Small intestine (tissue), 16 donors: ENCODE measurements at places on chromosomes 5 and 9. TPM values are rescaled to one million over a fixed set of nuclear protein-coding genes. Genes with fewer than 3 reads are reported as not detected.

Gene TERT
- 1.4 TPM for polyA plus RNA-seq

Gene RASEF
- 14.6 TPM for polyA plus RNA-seq

Gene CAMK4
- 2.4 TPM for polyA plus RNA-seq

- H3K27me3 ChIP-seq: peaks cover 4% of the 10 kb centered on the region
- H3K4me3 ChIP-seq: no peak overlapping the region
- no peaks in the 10 kb centered on the region for H3K4me1 ChIP-seq
- H3K36me3 ChIP-seq: no peaks in the 10 kb centered on the region
- H3K27ac ChIP-seq: no peak overlapping the region
- no peak for DNase-seq
Measured at GRCh38 chr5:169668732-169669131, 31.7 kb downstream of the DOCK2 start.

DNA sequence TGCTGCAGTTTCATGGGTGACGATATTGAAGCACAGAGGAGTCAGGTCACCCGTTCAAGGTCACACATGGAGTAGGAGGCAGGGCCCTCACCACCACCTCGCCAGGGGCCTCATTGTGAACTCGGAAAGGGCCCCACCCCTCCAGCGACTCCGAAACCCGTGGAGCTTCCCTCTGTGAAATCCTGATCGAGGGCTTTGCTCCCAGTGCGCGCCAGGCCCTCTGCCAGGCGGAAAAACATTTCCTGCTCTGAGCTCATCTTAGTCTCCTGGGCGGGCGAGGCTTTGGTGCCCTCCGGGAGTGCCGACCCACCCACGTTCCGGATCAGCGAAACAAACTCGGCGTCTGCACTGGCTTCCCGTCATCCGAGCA lies 75.0 kb upstream of the FCN1 start:
- no peak overlapping the region for H3K4me3 ChIP-seq
- H3K36me3 ChIP-seq: no peaks in the 10 kb centered on the region
- no peaks in the 10 kb centered on the region for H3K4me1 ChIP-seq
- no peak overlapping the region for H3K27ac ChIP-seq
- DNase-seq: no peak

DNA sequence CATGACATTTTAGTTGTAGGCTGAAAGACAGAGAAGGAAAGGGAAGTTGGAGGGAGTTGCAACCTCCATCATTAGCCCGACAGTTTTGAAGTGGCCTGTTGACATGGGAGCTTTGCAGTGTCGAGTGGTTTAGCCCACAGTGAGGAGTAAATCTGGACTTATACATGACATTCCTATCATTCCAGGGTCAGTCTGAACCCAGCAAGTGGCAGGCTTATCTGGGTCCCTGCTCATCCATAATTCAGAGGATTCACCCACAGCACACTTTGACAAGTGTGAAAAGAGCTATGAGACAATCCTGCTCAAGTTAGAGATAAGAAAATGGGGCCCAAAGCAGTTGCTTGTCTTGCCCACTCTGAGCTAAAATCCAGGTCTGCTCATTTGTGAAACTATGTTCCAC lies 8.4 kb upstream of the TNC start:
- DNase-seq: no peak
- H3K4me1 ChIP-seq: no peaks in the 10 kb centered on the region
- H3K36me3 ChIP-seq: no peaks in the 10 kb centered on the region

Gene RANBP17
- polyA plus RNA-seq: 0.81 TPM

Gene RAI14
- 9.2 TPM for polyA plus RNA-seq

DNA sequence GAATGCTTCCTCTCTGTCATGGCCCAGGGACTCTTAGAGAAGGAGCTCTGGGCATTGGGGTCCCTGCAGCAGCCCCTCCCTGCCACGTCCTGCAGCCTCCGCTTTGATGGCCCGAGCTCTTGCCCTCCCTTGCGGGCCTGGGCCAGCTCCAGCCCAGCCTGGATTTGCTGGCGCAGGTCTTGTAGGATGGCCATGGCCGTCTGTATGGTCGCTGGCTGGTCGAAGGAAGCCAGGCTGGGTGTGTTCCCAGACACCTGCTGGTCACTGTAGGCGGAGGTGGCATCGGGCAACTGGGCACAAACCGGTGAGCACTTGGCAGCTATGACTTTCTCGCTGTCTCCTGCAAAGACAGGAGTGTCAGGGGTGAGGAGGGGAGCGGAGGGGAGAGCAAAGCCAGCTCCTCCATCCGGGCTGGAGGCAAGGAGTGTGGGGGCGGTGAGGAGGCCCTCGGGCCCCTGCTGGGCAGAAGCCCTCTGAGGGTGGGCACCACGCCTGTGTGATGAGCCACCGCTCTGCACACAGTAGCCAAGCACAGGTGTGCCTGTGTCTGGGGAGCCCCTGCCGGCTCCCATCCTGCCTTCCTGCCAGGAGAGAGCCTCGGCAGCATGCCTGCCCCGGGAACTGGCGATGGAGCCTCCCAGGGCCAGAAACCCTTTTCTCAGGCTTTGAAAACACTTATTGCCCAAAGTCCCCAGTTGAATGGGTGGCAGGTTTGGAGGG lies 12.4 kb downstream of the CCDC187 start:
- no peak for DNase-seq
- no peaks in the 10 kb centered on the region for H3K4me1 ChIP-seq
- no peaks in the 10 kb centered on the region for H3K36me3 ChIP-seq
- H3K27ac ChIP-seq: no peak overlapping the region
- H3K4me3 ChIP-seq: no peak overlapping the region

GRCh38 chr5:59537961-59538749 lies 355.4 kb downstream of the PDE4D start:
- no peak for DNase-seq
- H3K27me3 ChIP-seq: no peaks in the 10 kb centered on the region
- H3K4me3 ChIP-seq: no peak overlapping the region
- H3K4me1 ChIP-seq: no peaks in the 10 kb centered on the region
- no peaks in the 10 kb centered on the region for H3K36me3 ChIP-seq
- no peak overlapping the region for H3K27ac ChIP-seq

Gene SPATA9
- not detected for polyA plus RNA-seq

GRCh38 chr5:178378527-178379484 lies 146.2 kb upstream of the PHYKPL start:
- no peaks in the 10 kb centered on the region for H3K4me1 ChIP-seq
- no peak for DNase-seq
- H3K27me3 ChIP-seq: no peaks in the 10 kb centered on the region
- no peak overlapping the region for H3K4me3 ChIP-seq
- H3K27ac ChIP-seq: no peak overlapping the region
- H3K36me3 ChIP-seq: no peaks in the 10 kb centered on the region
